Airway epithelial cell (primary cell): ENCODE measurements at places on chromosomes 3 and 15. TPM values are rescaled to one million over a fixed set of nuclear protein-coding genes. Genes with fewer than 3 reads are reported as not detected.

Gene TFDP2
- 52.3 and 91.3 TPM in 2 replicates for total RNA-seq

Gene GOLGA8M
- not detected in 2 replicates for total RNA-seq

Gene EPB42
- total RNA-seq: not detected in 2 replicates

Gene GJD2
- total RNA-seq: not detected in 2 replicates

Gene ONECUT1
- not detected in 2 replicates for total RNA-seq

Gene HAPLN3
- total RNA-seq: 7.3 and 7.8 TPM in 2 replicates

Gene KCNMB3
- total RNA-seq: 0.35 TPM in 1 of 2 replicates, not detected in the other

Gene ICE2
- 11.8 and 16.5 TPM in 2 replicates for total RNA-seq

Gene NRROS
- 0.07 and 0.33 TPM in 2 replicates for total RNA-seq

Gene OSBPL10
- total RNA-seq: 19.3 and 90.0 TPM in 2 replicates

Gene DISP2
- total RNA-seq: under 0.01 and 0.14 TPM in 2 replicates

Gene SLC24A5
- not detected in 2 replicates for total RNA-seq

Gene GNB4
- total RNA-seq: 15.7 and 19.9 TPM in 2 replicates

Gene ZNF774
- total RNA-seq: 1.5 and 1.9 TPM in 2 replicates

Gene DPPA4
- not detected in 2 replicates for total RNA-seq

Gene LMAN1L
- total RNA-seq: not detected in 2 replicates

Gene ZNF710
- 20.0 and 20.3 TPM in 2 replicates for total RNA-seq

Gene LSAMP
- total RNA-seq: 0.14 TPM in 1 of 2 replicates, not detected in the other

Gene NR1I2
- total RNA-seq: not detected in 2 replicates

Gene CGNL1
- total RNA-seq: 0.56 and 0.71 TPM in 2 replicates

Gene PHC3
- total RNA-seq: 11.6 and 17.1 TPM in 2 replicates

Gene ARGFX
- not detected in 2 replicates for total RNA-seq

Gene SUSD5
- 0.88 and 1.1 TPM in 2 replicates for total RNA-seq

Gene KBTBD13
- not detected in 2 replicates for total RNA-seq

Gene RFC4
- total RNA-seq: 38.9 and 47.0 TPM in 2 replicates

Gene CYP1A2
- total RNA-seq: not detected in 2 replicates

Gene PLIN1
- 0.07 and 0.28 TPM in 2 replicates for total RNA-seq
